Naive B cell (primary cell): ENCODE measurements at places on chromosomes 6 and 20.

- DNase-seq = no peak
Measured at GRCh38 chr20:40160097-40160550, 528.9 kb downstream of the MAFB start.

- DNase-seq = no peak
Measured at GRCh38 chr20:4780245-4780644, 58.5 kb downstream of the PRND start.

GRCh38 chr6:111540681-111541025, 57.6 kb upstream of the REV3L start:
- DNase-seq = no peak

- DNase-seq = no peak
Measured at GRCh38 chr20:10675450-10675848, 1.6 kb upstream of the JAG1 start.

- no peak for DNase-seq
Measured at GRCh38 chr6:91710342-91710741, 1123.5 kb upstream of the MAP3K7 start.

GRCh38 chr20:57564180-57564802, 3.4 kb downstream of the PCK1 start:
- no peak for DNase-seq

GRCh38 chr6:126266664-126267063, 73.3 kb upstream of the CENPW start:
- DNase-seq = no peak

GRCh38 chr6:87660226-87660911, 41.7 kb downstream of the AKIRIN2 start:
- DNase-seq = no peak

DNA sequence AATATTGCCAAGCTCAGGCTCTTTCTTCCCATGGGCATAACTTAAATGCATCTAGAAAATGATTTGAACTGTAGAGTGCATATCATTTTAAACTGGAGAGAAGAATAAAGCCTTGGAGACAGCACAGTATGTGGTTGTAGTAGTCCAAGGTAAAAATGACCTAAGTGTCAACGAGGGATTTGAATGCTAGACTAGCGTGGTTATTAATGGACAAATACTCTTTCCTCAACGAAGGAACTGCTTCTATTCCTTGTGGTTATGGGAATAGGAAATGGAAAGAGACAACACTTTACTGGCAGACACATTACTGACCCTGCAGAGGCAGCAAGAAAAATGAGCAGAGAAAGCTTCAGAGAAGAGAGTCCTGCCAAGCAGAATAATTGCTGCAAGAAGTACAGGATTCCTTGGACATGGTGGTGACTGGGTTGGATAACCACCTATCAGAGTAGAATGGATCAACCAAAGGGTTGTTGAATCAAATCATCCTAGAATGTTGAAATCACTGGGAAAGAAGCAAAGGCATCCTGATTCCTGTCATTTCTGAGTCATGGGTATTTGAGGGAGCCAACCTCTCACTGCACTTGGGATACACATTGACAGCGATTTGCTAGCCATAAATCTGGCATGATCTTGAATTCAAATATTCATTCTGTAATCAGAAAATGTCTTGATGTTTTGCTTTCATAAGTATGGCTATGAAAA, 258.1 kb upstream of the EPHA7 start:
- no peak for DNase-seq

- DNase-seq = no peak
Measured at GRCh38 chr20:63344616-63345327, 16.4 kb downstream of the CHRNA4 start.

- DNase-seq = no peak
Measured at GRCh38 chr20:6626805-6627204, 140.7 kb upstream of the BMP2 start.

DNA sequence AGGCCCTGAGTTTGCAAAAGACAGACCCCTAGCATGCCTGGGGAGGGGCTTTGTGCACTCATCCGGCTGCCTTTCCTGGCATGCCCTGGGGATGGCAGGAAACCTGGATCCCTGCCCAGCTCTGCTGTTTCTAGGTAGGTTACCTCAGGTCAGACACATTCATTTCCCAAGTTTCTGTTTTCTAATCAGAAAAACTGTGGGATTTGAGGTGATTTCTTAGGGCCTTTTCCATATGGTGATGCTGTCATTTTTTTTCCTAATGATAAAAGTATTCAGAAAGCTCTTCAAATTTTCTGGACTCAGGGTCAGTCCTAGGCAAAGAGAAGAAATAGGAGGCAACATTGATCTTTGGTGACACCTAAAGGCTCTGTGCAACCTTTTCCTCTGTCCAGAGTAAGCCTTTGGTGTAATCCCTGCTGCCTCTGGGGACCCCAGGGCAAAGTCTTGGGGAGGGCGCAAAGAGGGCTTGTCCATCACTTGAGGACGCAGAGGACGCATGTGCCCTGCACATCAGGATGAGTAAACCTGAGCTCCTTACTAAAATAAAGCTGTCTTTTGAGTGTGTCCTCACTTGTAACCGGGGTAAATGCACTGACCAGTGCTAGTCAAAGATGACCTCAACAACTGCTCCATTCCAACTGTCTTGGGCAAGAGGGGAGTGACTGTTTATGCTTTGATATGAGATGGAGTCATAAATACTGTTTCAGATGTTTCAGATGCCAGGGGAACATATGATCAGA, 13.5 kb upstream of the TRAM2 start:
- no peak for DNase-seq

- no peak for DNase-seq
Measured at GRCh38 chr6:17565399-17565798, 34.7 kb upstream of the FAM8A1 start.

- no peak for DNase-seq
Measured at GRCh38 chr6:144139817-144140216, 10.5 kb upstream of the STX11 start.

DNA sequence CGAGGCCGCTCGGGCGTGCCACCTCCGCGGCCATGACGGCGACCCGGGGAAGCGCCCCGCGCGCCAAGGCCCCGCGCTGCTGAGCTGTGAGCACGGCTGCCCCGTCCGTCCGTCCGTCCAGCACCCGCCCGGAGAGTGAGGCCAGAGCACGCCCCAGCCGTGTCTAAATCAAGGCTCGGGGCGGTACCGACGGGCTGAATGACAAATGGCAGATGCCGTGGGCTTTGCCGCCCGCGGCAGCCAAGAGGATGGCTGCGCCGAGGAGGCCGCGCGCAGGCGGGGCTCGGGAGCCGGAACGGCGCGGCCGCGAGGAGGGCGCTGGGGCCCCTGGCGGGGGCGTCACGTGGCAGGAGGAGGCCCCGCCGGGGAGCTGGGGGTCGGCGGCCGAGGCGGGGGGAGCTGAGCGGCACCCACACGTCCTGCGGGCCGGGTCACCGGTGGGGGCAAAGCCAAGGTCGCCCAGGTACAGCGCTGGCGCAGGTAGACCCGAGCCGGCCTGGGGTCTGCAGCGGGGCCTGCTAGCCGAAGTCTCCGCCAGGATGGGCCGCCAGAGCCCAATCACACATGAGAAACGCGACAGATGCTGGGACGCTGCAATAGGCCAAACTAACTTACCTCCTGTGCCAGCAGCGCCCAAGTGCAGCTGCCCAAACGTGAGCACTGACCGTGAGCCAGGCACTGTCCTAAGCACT, at the start of gene PLAGL1:
PLAGL1 (minus strand) TSS at position 140 of the 692 bp plus-strand sequence. CDS start 60,123 bp downstream, outside the sequence.
- DNase-seq = peak; percentile 6

GRCh38 chr20:31566658-31567379, 38.3 kb upstream of the ID1 start:
- DNase-seq = no peak

GRCh38 chr6:135728589-135728988, 122.9 kb upstream of the PDE7B start:
- DNase-seq = no peak

DNA sequence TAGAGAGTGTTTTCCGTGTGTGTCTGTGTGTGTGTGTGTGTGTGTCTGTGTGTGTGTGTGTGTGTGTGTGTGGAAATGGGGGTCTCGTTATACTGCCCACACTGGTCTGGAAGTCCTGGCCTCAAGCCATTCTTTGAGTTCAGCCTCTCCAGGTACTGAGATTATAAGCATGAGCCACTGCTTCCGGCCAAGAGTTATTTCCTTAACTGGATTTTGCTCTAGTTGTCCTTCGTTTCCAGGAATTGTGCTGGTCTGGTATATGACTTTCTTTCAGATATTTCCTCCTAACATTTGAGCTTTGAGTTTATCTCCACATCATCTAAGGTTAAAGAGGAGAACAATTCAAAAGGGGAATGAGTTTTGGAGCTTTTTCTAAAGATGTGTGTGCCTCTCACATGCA, 124.8 kb downstream of the SH3BGRL2 start:
- DNase-seq = no peak

DNA sequence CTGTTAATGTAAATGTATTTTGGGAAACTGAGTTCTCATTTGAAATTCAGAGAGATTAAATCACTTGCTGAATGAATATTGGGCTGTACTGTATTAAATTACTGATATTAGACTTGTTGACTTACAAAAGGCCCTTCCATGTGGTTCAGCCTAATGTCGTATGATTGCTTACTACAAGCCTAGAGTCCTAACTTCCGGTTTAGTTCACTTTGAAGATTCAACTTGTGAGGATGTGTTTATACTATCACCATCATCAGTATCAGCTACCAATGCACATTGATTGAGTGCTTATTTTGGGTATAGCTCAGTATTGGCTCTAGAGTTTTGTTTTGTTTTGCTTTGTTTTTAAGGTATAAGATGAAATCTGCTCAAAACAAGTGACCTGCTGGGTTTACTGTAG, 48.3 kb downstream of the FAM217A start:
- no peak for DNase-seq

DNA sequence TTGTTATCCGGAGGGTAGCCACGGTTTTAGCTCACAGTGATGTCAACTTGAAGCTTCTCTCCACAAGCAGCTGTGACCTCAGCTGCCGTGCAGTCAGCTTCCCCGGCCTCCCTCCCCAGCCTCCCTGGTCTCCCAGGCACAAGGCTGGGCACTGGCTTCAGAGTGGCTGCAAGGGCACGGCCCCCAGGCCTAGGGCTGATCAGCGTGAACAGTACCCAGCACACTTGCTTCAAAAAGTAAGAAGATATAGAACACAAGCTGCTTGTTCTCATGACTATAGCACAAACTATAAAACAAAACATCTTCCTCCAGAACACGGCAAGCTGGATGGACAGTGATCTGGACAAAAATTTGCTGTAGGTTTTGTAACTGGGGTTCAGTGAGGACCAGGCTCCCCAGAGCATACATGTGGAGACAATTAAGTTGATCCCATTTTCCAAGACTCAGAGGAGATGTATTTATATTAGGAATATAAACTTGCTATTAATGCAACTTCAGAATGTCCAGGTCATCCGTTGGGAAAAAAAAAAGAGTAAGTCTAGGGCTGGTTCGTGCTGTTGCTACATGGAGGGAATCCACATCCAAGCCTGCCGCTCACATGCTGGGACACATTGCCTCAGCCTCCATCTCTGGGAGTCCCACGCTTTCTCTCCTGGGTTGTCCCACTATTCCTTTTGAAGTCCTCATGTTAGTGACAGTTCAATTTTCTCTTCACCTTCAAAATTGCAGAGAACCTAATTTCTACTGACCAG, 199.4 kb upstream of the THBS2 start:
- no peak for DNase-seq

- DNase-seq = peak; percentile 80
Measured at GRCh38 chr20:57381596-57382503, 9.3 kb upstream of the RBM38 start.

GRCh38 chr20:56842056-56842455, 212.9 kb downstream of the TFAP2C start:
- DNase-seq = no peak

- DNase-seq = no peak
Measured at GRCh38 chr6:166365221-166365620, 17.5 kb downstream of the MPC1 start.

DNA sequence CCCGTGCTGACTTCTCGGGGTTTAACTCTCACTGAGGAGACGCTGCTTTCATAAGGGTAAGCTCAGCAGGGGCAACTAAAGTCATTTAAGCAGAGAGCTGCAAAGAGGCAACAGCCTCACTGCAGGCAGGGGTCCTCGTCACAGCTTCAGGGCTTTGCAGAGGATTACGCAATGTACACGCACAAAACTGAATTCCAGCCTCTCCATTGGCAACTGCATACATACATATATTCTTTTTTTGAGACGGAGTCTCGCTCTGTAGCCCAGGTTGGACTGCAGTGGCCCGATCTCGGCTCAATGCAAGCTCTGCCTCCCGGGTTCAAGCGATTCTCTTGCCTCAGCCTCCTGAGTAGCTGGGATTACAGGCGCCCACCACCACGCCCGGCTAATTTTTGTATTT, 2.4 kb downstream of the GMEB2 start:
- no peak for DNase-seq

DNA sequence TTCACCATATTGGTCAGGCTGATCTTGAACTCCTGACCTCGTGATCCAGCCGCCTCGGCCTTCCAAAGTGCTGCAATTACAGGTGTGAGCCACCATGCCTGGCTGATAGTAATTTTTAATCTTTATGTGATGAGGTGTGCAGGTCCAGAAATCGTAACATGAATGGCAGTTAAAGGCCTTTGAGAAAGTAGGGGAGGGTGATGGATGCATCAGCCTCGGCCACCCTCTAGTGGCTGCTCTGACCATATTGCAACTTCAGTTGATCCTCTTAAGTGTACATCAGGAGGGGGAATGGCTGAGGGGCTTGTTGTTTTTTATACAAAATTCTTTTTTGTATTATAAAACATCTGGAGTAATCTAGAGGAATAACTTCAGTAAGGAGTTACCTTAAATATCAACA, 193.0 kb downstream of the ZFAND3 start:
- peak; percentile 17 for DNase-seq

DNA sequence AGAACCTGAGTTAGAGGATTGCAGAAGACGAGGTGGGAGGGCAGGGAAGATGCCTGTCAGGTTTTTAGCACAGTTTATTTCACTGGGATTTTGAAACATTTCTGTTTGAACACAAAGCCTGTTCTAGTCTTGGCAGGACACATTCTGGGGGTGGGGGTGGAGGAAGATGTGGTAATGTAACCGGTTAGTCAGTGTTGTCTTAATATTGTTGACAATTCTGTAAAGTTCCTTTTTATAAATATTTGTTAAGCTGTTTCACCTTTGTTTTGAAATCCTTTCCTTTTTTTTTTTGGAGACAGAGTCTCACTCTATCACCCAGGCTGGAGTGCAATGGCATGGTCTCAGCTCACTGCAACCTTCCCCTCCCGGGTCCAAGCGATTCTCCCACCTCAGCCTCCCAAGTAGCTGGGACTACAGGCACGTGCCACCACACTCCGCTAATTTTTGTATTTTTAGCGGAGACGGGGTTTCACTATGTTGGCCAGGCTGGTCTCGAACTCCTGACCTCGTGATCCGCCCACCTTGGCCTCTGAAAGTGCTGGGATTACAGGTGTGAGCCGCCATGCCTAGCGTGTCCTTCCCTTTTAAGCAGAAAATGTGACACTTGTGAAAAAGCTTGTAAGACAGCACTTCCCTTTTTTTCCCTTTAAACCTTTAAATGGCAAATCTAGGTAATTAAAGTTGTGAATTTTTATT, 20.2 kb downstream of the SLC9A8 start:
- DNase-seq = peak; percentile 17

GRCh38 chr6:27565839-27566779, 93.2 kb upstream of the ZNF184 start:
- DNase-seq = no peak

GRCh38 chr6:69349771-69350170, 447.0 kb downstream of the LMBRD1 start:
- no peak for DNase-seq
